CD8-positive, alpha-beta T cell (primary cell): ENCODE measurements at places on chromosomes 2 and 18.

GRCh38 chr18:79528846-79529245 is 133.1 kb downstream of the NFATC1 start:
- DNase-seq: peak; percentile 63

GRCh38 chr18:3649135-3649632 is 199.2 kb downstream of the TGIF1 start:
- no peak for DNase-seq

DNA sequence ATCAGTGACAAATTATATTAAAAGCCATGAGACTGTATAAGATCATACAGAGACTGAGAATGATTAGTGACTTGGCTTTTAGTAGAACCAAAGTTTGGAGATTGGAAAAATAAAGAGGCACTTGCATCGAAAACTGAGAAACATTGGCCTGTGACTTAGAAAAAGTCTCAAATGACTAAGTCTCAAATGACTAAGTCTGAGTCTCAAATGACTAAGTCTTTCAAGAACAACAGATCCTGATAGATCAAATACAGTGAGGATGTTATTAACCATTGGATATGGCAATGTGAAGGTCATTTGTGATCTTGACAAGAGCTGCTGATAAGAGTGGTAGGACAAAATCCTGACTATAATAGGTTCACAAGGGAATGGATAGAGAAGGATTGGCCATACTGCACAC is 135.5 kb upstream of the FANCL start:
- DNase-seq: no peak

GRCh38 chr2:56705713-56706112 is 521.9 kb downstream of the CCDC85A start:
- DNase-seq: no peak

- DNase-seq: no peak
Observed at GRCh38 chr2:139000131-139000785, 220.1 kb upstream of the NXPH2 start.

DNA sequence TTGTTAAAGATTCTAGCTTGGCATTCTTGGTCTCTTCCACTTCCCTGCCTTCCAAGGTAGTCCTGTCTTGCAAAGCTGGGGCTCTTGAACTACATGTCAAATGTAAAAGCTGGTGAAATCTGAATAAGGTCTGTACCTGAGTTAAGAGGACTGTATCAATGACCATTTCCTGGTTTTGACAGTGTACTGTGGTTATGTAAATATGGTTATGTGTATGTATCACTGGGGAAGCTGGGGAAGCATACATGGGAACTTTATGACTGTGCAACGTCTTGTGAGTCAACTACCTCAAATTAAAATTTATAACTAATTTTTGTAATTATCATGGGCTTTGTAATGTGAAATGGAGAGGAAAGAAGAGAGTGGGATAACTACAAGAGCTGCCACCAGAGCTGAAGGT is 81.7 kb downstream of the COL4A4 start:
- no peak for DNase-seq

- no peak for DNase-seq
Observed at GRCh38 chr2:149383340-149383739, 53.0 kb downstream of the LYPD6 start.

- no peak for DNase-seq
Observed at GRCh38 chr18:5974696-5975095, 79.4 kb upstream of the TMEM200C start.

- no peak for DNase-seq
Observed at GRCh38 chr2:50785816-50786215, 246.1 kb downstream of the NRXN1 start.

- DNase-seq: no peak
Observed at GRCh38 chr2:17976871-17977746, 98.6 kb downstream of the KCNS3 start.

GRCh38 chr2:171271971-171272436 is 111.3 kb upstream of the TLK1 start:
- DNase-seq: no peak

DNA sequence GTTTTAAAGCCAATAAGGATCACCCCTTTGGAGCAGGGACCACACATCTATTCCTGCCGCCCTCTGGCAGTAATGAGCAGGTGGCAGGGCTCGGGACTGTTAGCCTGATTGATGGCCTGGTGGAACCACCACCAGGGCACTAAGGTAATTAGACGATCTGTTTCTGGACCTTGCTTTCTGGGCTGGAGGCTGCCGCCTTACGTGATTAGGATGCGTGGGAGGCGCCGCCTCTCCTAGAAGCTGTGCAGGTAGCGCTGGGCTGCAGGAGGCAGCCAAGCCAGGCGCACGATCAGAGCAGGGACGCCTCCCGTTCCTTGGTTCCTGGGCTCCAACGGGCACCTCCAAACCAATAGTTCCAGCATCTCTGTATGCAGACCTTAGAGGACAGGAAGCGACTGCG is 242.6 kb upstream of the RAB12 start:
- DNase-seq: no peak

- DNase-seq: no peak
Observed at GRCh38 chr2:197399887-197400540, 34.8 kb downstream of the SF3B1 start.

DNA sequence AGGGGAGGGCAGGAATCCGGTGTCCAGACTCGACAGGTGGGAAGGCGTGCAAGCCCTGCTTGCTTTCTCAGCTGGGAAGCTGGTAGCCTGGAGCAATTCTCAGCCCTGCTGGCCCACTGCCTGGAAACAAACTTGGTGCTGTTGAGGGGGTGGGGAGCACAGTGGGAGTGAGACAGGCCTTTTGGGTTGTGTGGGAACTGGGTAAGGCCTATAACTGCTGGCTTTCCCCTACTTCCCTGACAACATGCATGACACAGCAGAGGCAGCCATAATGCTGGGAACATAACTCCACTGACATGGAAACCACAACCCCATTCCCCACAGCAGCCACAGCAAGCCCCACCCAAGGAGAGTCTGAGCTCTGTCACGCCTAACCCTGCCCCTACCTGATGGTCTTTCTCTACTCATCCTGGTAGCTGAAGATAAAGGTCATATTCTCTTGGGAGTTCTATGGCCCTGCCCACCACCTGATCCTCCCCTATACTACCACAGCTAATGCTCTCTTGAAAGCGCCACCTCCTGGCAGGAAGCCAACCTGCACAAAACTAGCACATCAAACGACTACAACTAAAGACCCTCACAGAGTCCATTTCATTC is 122.9 kb upstream of the ACVR1C start:
- peak; percentile 17 for DNase-seq

- no peak for DNase-seq
Observed at GRCh38 chr2:170202437-170202836, 24.5 kb downstream of the MYO3B start.

DNA sequence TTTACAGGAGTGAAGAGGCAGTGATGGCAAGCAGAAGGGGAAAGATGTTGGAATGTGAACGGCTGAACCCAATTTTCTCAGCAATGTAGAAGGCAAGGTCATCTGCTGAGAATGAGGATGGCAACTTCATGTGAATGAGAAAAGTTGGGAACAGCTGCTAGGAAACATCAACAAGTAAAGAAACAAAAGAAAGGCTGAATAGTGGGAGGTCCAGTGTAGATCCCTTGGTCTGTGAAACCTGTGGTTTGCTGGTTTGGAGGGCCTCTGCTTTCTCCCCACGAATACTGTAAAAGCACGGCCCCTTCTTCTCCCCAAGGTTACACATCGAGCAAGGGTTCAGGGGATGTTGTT is 27.4 kb downstream of the MARCHF4 start:
- DNase-seq: no peak

GRCh38 chr2:233513953-233514655 is 52.5 kb downstream of the USP40 start:
- no peak for DNase-seq

DNA sequence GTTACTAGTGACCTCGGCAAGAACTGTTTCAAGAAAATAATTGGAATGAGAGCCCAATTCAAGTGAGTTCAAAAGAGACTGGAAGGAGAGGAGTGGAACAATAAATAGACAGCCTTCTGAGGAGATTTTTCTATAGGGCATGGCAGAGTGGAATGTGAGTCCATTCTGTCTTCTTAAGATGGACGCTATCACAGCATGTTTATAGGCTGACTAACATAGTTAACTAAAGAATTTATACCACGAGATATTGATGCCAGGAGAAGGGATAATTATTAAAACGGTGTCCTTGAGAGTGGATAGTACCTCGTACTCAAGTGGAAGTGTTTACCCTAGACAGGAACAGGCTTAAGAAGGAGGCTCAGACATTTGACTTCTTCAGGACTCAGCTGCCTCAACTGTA is 143.5 kb upstream of the RBBP8 start:
- no peak for DNase-seq

GRCh38 chr2:48175254-48175653 is 269.0 kb upstream of the FBXO11 start:
- DNase-seq: no peak

DNA sequence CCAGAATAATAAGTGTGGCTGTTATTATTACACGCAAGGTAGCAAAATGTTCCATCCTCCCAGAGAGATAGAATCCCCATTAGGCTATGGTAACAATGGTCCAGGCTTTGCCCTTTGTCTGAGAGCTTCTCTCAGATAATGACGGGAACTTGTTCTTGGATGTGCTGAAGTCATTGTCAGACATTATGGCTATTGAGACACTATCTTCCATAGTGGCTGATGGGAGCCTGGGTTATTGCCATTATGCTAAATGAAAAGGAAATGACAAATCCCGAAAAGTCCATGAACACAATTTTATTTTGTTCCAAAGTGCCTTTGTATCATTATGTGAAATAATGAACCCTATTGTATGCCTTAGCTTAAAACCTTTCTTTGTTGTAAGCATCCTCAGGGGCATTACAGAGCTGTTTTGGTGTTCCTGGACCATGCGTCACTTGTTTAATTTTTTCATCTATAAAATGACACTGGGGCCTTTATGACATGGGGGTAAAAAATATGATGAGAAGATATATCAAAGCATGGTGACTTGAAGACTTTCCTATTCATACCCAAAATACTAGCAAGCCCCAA is 218.5 kb downstream of the KCNS3 start:
- no peak for DNase-seq

- DNase-seq: no peak
Observed at GRCh38 chr2:161152302-161152701, 7.9 kb upstream of the TANK start.

- DNase-seq: no peak
Observed at GRCh38 chr2:79223539-79223938, 64.0 kb upstream of the REG3A start.

- DNase-seq: no peak
Observed at GRCh38 chr18:36817039-36817438, 11.8 kb downstream of the TPGS2 start.

DNA sequence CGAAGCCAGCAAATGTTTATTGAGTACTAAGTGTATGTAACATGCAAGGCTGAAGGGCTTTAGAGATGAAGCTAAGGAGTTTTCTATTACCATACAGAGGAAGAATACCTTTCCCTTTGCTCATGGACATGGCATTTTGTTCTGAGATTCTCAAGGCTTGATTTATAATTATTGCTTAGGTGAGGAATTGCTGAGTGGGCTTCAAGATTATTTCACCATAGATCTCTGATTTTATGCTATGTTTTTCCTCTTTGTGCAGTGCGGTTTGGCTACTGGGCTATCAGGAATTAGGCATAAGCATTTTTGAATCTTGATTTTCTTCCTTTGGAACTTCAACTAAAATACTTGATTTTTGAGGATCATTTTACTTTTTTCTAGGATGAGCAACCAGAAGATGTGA is 42.5 kb downstream of the VRK2 start:
- DNase-seq: no peak

GRCh38 chr2:38603402-38604290 is 918 bp upstream of the HNRNPLL start:
- peak; percentile 67 for DNase-seq

DNA sequence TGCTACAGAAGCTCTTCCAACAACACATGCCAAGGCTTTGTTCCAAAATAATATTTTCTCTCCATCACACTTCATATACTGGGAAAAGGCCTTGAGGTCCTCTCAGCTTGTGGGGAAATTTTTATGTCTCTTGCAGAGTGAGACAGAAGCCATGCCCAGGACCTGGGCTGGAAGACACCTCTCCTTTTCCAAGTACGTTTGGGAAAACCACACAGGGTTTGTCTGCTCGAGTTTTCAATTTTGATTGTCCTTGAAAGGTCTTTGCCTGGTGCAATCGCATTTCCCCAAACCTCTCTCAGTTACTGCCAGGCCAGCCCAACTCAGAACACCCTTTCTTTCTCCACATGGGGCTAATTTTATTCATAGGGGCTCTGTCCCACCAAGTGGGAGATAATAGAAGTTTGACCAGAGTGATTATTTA is 272.2 kb downstream of the OSR1 start:
- DNase-seq: no peak

DNA sequence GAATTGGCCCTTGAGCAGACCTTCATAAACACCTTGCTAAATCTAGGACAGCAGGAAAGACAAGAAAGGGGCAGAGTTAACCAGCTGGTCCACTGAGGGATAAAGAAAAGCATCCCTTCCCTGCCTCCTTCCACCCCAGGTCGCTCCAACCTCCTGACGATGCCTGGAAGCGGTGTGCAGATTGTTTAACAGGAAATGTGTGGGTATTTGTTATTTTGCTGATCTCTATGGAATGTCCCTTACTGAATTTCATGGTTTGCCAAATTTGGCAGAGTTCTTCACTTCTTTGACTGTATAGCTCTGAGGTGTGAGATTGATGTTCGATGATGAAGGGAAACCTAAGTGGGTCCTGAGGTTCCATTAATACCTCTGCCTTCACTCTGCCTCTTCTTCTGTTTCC is 72.9 kb downstream of the MAP3K20 start:
- no peak for DNase-seq

DNA sequence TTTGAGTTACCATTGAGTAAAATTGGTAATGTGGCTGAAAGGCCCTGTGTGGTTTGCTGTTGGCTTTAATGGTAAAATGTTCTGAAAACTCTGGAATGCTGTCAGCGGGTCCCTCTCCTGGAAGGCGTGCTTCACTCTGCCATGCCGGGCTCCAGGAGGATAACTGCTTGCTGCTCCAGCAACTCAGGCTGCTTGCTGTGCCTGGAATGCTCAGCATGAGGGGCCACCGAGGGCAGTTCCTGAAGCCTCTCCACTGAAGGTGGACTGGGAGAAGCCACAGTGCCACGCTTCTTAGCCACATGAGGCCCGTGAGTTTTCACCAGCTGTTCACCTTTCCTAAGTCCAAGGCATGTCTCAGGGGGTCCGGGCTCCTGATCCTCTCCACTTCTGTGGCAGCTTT is 90.4 kb upstream of the FAM110C start:
- no peak for DNase-seq

DNA sequence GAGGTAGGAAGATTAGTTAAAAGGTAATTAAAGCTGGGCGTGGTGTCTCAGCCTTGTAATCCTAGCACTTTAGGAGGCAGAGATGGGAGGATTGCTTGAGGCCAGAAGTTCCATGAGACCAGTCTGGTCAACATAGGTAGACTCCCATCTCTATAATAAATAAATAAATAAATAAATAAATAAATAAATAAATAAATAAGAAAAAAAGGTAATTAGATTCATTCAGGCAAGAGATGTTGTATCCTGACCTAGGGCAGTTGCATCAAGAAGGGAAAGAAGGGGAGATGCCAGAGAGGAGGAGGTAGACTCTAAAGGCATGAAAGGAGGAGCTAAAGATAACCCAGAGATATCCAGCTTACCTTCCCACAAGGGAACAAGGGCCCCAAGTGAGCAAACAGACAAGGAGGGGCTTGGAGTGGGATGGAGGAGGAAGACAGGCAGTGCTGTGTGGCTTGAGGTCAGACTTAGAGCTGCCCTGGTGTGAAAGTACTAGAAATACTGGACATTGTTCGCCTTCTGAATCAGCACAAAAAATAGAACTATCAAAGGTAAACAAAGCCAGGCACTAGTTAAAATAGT is 7.4 kb upstream of the RAB1A start:
- no peak for DNase-seq
